ENCODE measurements at places on chromosomes 13 and 19.

DNA sequence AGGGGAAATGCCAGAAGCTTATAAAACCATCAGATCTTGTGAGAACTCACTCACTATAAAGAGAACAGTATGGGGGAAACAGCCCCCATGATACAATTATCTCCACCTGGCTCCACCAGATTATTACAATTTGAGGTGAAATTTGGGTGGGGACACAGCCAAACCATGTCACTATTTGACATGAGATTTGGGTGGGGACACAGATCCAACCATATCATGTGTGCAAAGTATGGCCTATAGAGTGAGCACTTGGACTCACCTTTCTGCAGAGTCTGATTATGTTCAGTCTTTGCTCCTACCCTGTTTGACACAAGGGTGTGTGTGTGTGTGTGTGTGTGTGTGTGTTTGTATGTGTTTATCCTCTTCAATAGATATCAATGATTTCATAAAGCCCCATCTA is 287.5 kb downstream of the ZNF536 start:
- no peak for DNase-seq

DNA sequence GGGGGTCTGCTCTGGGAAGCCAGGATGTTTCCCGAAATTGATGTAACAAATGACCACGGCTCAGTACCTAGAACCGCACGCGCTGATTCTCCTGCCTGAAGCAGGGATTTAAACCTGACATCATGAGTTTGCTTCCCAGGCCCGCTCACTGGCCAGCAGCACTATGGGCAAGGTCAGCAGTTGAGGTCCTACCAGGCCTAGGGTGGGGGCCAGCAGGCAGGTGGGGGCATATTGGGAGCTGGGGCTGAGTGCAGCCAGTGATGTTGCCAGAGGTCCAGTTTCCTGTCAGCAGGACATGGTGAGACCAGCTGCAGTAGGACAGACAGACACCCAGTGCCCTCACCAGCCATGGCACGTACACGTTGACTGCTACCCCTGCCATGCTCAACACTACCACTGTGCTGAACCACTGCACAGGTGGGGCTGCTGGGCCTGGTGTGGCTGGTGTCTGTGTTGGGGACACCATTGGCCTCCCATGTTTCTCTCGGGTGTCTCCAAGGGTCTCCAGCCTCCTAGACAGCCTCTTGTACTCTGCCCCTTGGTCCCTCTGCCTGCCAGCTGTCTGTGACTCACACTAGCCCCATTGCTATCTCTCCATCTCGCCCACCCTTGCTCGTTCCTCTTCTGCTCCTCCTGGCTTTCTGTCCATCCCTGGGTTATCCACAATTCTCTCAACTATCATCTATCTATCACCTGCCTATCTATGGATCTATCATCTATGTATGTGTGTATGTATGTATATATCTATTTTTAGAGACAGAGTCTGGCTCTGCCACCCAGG is 1.1 kb upstream of the C19orf85 start:
- no peak for DNase-seq

GRCh38 chr19:19628501-19629134 is 598 bp upstream of the LPAR2 start:
- peak; percentile 57 for DNase-seq

- no peak for DNase-seq
Observed at GRCh38 chr19:4638317-4638716, 999 bp upstream of the TNFAIP8L1 start.

- DNase-seq, result no peak
Observed at GRCh38 chr13:102039264-102039663, 362.6 kb downstream of the FGF14 start.

- DNase-seq, result peak; percentile 74
Observed at GRCh38 chr13:113083402-113084061, 22.1 kb upstream of the F7 start.

DNA sequence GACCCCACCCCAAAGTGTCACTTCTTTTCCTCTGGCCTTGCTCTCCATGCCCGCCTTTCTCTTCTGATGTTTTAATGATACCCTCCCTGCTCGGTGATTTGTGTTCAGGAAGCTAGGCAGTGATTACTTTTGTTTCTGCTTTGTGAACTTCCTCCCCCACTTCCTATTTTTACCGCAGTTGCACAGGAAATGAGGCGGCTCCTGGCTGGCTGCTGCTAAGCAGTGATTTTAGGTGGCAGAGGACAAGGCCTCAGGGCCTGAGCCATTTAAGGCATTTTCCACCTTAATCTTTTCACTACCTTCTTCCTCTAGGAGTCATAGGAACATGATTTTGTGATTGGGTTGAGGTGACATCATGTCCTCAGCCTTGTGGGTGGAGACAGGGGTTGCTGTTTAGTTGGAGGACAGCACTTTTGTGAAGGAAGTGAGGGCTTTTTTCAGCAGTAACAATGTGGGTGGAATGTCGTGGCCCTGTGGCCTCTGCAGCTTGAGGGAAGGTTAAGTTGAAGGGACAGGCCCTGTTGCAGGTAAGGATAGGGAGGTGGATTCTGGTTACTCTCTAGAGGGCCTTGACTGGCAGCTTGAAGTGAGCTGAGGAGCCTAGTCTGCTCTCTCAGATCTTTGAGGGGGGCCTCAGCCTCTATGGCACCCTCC is 15.7 kb downstream of the GARRE1 start:
- DNase-seq, result peak; percentile 61

GRCh38 chr13:98476106-98476505 is 100.8 kb downstream of the STK24 start:
- no peak for DNase-seq

DNA sequence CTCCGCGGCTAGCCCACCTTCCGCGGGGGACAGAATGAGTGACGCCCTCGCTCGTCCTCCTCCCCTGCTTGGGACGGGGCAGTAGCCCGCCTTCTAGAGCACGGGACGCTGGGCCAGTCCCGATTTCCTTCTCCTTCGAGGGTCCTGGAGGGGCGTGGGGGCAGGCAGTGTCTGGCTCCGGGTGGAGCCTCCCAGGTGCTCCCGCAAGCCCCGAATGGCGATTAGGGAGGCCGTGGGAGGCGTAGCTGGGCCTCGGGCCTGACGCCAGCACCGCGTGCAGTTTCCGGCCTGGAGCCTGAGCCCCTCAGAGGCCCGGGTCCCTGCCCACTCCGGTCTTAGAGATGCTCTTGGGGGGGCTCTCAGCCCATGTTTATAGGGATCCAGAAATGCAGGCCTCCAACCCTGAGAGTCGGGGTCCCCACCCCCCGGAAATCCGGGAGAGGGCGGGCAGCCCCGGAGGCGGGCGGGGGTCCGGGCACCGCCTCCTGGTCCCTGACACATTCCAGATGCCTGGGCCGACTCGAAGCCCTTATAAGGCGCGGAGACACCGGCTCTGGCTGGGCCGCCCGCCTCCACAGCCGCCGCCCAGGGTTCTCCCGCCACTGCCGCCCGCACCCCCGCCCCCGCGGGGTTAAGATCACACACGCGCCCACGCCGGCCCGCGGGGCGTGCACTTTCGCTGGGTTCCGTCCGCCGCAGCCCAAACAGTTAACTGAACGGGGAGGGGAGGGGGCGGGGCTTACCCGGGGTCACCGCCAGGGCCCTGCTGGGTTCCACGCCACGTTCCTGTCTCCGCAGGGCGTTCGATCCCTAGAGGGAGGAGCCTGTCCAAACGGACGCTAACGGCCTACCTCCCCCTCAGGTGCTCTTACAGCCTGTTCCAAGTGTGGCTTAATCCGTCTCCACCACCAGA is 1.5 kb downstream of the MYADM start:
- peak; percentile 94 for DNase-seq

DNA sequence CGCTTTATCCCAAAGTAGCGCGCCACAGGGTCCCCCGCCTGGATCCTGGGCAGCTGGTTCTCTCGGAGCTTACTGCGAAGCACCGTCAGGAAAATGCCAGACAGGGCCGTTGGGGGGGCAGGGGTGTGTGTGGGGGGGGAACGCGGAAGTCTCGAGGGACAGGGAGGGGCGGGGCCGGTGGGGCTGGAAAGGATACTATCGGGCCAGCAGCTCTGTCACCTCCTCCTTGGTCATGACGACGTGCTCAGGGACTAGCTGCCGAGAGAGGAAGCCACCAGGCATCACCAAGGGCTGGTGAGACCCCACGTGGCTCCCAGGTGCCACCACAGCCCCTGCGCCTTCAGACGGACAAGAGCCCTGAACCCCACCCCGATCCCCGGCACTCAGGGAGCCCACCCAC is 5.3 kb downstream of the POLR2E start:
- DNase-seq, result no peak

DNA sequence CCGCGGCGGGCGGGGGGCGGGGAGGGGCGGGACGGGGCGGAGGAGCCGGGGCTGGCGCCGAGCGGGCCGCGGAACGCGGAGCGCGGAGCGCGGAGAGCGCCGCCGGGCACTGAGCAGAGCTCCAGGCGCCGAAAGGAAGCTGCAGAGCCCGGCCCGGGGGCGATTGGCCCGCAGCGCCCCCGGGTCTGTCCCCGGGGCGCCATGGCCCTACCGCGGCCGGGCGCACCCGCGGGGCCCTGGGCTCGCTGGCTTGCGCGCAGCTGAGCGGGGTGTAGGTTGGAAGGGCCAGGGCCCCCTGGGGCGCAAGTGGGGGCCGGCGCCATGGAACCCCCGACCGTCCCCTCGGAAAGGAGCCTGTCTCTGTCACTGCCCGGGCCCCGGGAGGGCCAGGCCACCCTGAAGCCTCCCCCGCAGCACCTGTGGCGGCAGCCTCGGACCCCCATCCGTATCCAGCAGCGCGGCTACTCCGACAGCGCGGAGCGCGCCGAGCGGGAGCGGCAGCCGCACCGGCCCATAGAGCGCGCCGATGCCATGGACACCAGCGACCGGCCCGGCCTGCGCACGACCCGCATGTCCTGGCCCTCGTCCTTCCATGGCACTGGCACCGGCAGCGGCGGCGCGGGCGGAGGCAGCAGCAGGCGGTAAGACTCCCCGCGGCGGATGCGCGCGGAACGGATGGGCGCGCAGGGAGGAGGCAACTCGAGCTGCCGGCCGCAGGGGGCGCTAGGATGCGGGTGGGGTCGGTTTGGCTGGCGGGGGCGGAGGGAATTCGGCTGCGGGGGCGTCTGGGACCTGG is at the start of gene PDE4A:
Gene PDE4A (plus strand): TSS at position 95 of the 796 bp plus-strand sequence. CDS start 227 bp downstream, at position 322.
- DNase-seq, result no peak

GRCh38 chr13:31092646-31093045 is 69.1 kb downstream of the HSPH1 start:
- no peak for DNase-seq

DNA sequence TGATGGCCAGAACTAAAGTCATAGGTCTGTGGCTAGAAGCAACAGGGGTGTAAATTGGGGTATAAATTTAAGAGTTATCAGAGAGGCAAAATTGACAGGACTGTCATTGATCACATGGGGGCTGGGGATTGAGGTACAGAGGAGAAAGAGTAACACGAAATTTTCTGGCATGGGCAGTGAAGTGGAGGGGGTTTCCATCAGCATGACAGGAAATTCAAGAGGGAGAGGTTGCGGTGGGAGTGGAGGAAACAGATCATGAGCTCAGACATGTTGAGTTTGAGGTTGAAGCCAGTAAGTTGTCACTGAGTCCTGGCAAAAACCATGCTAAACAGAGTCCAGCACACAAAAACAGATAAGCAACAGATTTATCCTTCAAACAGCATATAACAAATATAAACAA is 192.1 kb upstream of the TSC22D1 start:
- no peak for DNase-seq

- DNase-seq, result no peak
Observed at GRCh38 chr13:101618440-101619187, 166.1 kb downstream of the ITGBL1 start.

- no peak for DNase-seq
Observed at GRCh38 chr13:66424422-66424821, 805.7 kb downstream of the PCDH9 start.

GRCh38 chr19:43743059-43743458 is 11.7 kb downstream of the SMG9 start:
- no peak for DNase-seq

DNA sequence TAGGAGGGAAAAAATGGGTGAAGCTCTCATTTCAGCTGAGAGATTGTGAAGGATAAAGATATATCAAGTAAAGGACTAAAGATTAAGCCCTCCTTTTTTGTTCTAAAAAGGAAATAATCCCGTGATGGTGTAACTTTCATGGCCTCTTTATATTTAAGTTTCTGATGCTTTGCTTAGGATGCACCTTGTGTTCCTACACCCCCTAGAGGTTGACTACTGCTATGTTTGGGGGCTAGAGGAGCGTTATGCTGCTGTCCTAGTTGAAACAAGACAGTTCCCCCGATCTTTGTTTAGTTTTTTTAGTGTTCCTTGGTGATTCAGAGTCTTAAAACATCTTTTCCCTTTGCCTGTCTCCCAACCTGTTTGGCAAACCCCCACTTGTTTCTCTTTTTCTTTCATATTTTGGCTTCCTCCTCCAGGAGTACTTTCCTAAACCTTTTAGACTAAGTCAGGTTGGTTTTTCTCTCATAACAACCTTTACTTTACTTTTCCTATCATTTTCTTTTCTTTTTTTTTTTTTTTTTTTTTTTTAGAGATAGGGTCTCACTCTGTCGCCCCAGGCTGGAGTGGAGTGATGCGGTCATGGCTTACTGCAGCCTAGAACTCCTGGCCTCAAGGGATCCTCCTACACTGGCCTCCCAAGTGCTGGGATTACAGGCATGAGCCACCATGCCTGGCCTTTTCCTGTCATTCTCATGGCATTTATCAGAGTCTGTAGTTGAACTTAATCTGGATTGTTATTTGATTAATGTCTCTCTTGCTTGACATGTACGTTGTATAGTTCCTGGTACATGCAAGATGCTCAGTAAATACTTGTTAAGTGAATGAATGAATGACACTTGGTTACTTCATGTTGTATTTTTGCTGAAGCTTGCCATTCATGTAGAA is 2.8 kb downstream of the UBA2 start:
- DNase-seq, result no peak

GRCh38 chr19:33740811-33741396 is 55.8 kb upstream of the KCTD15 start:
- DNase-seq, result no peak

DNA sequence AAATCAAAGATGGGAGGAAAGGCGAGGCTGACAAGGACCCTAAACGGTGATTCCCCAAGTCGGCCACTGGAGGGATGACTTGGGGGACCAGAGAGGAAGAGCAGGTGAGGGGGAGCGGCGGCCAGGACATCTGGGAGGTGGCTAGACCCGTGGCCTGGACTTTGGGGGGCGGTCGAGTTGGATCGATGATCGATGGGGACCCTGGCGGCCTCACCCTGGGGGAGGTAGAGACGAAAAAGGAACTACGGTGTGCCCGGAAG is 7.7 kb upstream of the CIRBP start:
- no peak for DNase-seq

DNA sequence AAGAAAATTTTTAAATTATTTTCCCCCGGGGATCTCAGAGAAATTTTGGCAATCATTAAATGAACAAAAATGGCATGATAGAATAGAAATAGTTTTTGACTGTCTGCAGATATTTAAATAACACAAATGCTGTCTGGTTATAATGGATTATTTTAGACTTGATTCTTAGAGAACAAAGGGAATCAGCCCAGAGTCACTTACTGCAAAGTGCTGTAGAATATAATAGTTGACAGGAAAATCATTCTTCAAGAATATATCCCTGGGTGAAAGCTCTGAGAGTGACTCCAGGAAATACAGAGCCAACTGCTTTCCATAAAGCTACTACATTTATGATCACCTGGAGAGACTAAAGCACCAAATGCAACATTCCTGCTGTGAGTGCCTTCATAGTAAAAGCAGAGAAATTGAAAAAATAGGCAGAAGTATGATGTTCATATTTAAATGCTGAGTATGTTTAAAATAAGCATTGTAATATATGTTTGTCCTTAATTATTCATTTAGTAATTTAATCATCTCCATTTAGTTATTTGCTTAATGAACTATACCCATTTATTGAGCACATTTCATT is 1765.8 kb downstream of the SLITRK1 start:
- DNase-seq, result no peak

Data from left hindlimb (tissue), 1 donor.